Right ventricle myocardium superior (tissue), 1 donor: ENCODE measurements at places on chromosomes 1 and 21. TPM values are rescaled to one million over a fixed set of nuclear protein-coding genes. Genes with fewer than 3 reads are reported as not detected.
A peak's percentile ranks its signal among the peaks of the same experiment; 100 is the strongest.

GRCh38 chr21:38269576-38269936 lies 12.8 kb downstream of the KCNJ15 start:
- no peak for DNase-seq

- DNase-seq = no peak
Observed at GRCh38 chr1:89734442-89734841, 86.4 kb upstream of the LRRC8D start.

DNA sequence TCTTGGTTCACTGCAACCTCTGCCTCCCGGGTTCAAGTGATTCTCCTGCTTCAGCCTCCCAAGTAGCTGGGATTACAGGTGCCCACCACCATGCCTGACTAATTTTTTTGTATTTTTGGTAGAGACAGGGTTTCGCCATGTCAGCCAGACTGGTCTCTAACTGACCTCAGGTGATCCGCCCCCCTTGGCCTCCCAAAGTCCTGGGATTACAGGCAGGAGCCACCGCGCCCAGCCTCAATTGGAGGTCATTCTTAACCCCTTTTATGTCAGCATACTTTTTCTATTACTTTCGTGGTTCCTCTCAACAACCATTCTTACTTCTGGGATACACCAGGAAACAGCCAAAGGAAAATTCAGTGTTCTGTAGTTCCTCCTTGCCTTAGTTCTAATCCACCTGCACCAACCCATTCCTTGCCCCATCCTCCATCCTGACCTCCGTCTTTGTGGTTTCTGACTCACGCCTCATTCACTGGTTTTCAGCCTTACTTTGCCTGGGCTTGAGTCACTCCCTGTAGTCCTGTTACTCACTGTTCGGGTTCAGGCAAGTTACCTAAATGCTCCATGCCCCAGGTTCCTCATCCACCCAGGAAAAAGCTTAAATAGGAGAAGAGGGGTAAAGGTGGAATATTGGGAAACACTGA lies 12.9 kb upstream of the BCL10 start:
- no peak for DNase-seq

DNA sequence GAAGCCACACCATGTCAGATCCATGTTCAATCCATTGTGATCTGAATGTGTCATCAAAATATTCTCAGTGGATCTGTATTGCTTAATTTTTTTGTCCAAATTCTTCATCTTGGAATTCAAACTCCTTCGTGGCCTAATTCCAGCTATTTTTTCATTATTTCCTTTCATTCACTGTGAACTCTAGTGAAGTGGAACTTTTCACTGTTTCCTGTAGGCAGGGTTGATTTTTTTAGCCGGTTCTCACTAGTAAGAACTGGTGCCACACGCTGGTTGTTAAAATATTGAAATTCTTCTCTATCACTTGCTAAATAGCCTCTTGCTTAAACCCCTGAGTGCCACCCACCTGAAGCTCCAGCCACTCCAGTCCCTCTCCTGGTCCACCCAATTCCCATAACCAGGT lies 7.6 kb upstream of the S100A11 start:
- no peak for DNase-seq

- no peak for DNase-seq
Observed at GRCh38 chr1:51945591-51945990, 44.9 kb downstream of the RAB3B start.

DNA sequence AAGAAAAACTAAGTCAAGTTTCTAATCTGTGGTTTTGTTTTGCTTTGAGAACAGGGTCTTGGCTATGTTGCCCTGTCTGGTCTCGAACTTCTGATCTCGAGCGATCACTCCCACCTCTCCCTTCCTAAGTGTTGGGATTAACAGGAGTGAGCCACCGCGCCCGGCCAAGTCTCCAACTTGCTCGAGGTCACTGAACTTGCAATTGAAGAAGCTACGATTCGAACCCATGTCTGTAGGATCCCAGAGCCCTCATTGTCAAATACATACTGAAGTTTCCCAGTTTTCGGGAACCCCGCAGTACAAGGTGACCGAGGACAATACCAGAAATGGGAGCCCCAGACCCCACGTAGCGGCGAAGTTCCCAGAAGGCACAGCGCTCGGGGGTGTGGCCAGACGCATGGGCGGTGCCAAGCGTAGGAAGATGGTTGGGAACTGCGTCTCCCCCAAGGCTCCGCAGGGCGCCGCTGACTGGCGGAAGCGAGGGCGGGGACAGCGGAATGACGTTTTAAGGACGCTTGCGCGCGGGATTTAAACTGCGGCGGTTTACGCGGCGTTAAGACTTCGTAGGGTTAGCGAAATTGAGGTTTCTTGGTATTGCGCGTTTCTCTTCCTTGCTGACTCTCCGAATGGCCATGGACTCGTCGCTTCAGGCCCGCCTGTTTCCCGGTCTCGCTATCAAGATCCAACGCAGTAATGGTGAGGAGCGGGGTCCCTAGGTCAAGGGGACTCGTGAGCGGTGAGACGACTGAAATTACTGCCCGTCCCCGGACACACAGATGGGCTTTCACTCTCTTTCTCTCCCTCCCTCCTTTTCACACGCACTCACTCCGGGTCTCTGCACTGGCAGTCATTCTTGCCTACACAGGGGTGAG lies at the start of gene KIF2C:
TSS of gene KIF2C (plus strand) at position 531 of the 872 bp plus-strand sequence. CDS start at position 627, 96 bp downstream.
- peak; percentile 98 for DNase-seq

- no peak for DNase-seq
Observed at GRCh38 chr1:40872276-40872675, 10.1 kb upstream of the CITED4 start.

DNA sequence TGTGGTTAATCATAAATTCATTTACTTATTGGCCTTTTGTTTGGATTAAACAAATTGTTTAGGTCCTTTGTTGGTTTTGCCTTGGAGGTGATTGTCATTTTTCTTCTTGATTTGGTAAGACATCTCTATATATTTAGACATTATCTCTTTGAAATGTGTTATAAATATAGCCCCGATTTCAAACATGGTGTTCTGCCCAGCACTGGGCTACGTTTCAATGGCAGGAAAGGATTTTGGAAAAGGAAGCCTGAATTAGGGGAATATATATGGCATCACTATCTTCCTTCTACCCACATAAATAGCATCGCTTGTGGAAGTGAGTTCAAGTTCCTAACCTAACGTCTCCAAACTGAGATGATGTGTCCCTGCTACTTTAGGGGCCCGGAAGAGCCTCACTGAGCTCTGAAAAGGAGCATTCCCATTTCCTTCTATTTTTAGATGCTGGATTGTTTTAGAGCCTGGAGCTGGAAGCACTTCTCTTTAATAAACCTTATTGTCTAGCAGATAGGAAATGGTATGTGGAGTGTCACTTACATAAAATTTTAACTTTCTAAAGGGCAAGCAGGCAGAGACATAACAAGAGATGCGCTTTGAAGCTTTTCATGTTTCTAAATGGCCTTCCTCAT lies 39.4 kb downstream of the PGBD5 start:
- DNase-seq = no peak

DNA sequence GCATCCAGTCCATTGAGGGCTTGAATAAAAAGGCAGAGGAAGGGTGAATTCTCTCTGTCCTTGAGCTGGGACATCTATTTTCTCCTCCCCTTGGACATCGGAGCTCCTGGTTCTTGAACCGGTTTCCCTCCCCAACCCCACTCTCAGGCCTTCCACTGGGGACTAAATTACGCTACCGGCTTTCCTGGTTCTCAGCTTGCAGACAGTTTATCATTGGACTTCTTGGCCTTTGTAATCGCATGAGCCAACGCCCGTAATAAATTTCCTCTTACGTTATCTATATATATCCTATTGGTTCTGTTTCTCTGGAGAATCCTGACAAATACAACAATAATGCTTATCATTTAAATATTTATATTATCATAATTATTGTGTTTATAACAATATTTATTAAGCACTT lies 20.4 kb upstream of the COL9A2 start:
- DNase-seq = no peak

DNA sequence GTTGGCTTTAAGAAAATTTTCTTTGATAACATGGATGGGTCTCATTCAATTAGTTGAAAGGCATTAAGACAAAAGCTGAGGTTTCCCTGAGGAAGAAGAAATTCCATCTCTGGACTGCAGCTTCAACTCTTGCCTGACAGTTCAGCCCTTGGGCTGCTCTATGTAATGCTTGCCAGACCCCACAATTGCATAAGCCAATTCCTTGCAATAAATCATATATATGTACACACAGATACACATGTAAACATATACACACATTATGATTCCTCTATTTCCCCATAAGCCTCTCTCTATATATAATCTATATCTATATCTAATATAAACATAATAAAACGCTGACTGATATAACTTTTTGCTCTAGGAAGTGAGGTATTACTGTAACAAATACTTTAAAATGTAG lies 301.5 kb upstream of the PRMT6 start:
- DNase-seq = no peak

DNA sequence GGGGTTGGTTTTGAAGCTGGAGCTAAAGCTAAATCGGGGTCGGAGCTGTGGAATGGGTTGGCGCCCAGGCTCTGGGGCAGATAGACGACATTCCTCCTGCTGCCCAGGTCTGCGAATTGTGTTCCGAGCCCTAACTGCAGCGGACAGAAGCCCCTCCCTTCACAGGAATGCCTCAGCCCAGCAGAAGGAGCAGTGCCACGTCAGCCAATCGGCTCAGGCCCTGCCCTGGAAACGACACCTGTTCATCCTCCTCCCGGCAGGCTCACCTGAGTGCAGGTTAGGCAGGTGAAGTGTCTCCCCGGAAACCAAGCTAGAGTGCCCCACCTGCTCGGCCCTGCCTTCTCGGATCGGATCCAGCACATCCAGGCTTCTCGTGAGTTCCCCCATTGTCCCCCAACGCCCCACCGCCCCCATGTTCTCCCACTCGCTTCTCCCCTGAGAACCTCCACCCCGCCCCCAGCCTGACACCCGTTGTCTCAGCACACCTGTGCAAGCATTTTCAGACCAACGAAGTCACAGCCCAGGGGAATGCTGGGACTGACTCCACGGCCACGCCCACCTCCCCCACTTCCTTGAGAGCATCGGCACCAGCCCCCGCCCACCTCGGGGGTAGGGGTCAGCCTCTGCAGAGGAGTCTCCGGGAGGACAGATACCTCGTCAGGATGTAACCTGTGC lies 775 bp downstream of the TMEM125 start:
- DNase-seq = no peak

The C2CD2 gene
- total RNA-seq = 4.6 TPM

The DNASE2B gene
- not detected for total RNA-seq

The ARTN gene
- total RNA-seq = not detected

The PADI4 gene
- total RNA-seq = 0.48 TPM

The SERPINC1 gene
- 0.51 TPM for total RNA-seq
